Activated T-cell treated with anti-CD3 and anti-CD28 coated beads, Interleukin-2, amount 50 U/mL, for 72 hours (primary cell): ENCODE measurements at places on chromosomes 2 and 18. TPM values are rescaled to one million over a fixed set of nuclear protein-coding genes. Genes with fewer than 3 reads are reported as not detected.

DNA sequence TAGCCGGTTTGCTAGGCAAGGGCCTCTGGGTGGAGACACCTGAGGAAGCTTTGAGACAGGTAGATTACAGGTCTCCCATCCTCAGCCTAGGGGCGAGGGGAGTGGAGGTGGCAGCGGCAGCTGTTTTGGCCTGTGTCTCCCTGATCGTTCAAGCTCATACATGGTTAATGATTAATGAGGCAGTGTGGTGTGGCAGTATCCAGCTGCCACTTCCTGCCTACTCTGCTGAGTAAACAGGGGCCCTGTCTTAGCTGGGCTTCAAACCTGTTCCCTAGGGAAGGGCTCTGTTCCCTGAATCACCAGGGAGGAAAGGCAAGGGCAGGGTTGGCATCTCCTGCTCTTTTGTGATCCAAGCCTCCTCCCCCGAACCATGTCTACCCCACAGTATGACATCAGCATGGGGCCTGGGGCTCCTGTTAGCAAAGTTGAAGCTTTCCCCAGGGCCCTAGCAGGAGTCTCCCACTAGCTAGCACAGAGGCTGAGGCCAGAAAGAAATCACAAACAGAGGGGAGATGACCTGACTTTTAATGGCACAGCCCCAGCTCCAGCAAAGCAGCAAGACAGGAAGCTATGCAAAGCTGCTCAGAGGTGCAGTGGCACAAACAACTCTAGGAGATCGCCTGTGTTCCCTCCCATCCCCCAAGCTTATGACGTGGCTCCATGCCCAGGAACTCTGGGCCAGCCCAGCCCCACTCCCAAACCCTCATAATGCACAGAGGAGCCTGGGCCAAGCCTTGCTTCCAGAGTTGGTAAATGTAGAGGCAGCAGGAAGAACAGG lies 3.7 kb upstream of the TUBA4B start:
- peak overlapping the region; percentile 53 for H3K27ac ChIP-seq
- H3K4me1 ChIP-seq = peaks cover 76% of the 10 kb centered on the region
- H3K27me3 ChIP-seq = no peaks in the 10 kb centered on the region
- DNase-seq = no peak
- peak overlapping the region; percentile 75 for H3K4me3 ChIP-seq

DNA sequence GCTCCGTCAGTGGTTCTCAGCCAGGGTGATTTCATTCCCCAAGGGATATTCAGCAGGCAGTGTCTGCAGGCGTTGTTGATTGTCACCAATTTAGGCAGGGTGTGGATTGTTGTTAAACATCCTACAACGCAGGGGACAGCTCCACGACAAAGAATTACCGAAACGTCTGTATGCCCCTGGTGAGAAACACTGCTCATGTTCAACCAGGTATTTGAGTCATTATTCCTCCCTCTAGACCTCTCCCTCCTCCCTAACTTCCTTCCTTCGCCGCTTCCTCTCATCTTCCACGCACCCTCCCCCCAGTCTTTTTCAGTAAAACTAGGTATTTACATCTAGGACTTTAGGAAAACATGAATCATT lies 50.8 kb downstream of the NCK2 start:
- no peak for DNase-seq
- peaks cover 14% of the 10 kb centered on the region for H3K36me3 ChIP-seq
- peak overlapping the region; percentile 99 for H3K27ac ChIP-seq
- no peaks in the 10 kb centered on the region for H3K27me3 ChIP-seq

- no peaks in the 10 kb centered on the region for H3K27me3 ChIP-seq
- H3K4me1 ChIP-seq = no peaks in the 10 kb centered on the region
- no peaks in the 10 kb centered on the region for H3K36me3 ChIP-seq
- DNase-seq = no peak
- H3K4me3 ChIP-seq = no peak overlapping the region
These were observed 336.3 kb downstream of the DYSF start for GRCh38 chr2:71789556-71790204.

DNA sequence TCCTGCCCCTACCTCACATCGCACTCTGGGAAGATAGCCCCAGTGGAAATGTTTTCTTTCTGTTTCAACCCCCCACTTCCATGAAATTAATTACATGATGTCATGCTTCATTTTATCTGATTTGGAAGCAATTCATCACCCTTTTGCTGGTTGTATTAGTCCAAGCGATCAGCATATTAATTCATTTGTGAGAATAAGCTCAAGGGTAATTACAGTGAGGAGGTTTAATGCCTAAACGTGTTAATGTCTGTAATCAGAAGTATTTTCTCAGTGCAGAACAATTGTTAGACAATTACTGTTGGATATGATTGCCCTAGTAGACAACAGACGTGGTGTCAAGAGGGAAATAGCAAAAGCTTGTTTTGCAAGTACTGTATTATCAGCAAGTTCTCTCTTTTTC lies 746.3 kb downstream of the CPS1 start:
- H3K27ac ChIP-seq = no peak overlapping the region
- no peaks in the 10 kb centered on the region for H3K4me1 ChIP-seq

DNA sequence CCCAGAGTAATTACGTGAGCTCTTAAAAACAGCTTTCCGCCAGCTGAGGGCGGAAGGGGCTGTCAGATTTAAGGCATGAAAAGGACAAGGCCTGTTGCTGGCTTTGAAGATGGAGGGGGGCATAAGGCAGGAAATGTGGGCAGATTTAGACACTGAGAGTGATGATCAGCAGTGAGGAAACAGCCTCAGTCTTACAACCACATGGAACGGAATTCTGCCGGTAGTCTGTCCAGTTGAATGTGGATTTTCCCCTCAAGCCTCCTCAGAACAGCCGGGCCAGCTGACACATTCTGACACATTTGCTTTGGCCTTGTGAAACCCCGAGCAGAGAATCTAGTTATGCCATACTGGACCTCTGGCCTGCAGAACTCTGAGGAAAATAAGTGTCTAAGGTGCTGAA lies 16.6 kb downstream of the POLE4 start:
- peaks cover 5% of the 10 kb centered on the region for H3K36me3 ChIP-seq
- no peak overlapping the region for H3K4me3 ChIP-seq
- no peaks in the 10 kb centered on the region for H3K4me1 ChIP-seq
- no peak overlapping the region for H3K27ac ChIP-seq

DNA sequence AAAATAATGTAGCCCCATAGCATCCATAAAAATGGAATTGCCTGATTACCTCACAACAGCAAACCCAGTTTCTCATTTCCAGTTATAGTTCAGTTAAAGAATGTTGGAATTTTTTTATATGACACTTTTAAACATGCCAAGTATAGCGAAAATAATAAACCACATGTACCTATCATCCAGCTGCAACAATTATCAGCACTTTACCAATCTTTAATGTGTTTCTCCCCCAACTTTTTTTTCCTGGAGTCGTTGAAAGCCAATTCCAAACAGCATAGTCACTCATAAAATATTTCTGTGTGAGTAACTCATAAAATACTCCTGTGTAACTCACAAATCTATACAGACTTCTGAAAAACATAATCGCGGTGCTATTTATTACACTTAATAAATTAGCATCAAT lies 38.1 kb downstream of the SMAD4 start:
- H3K27ac ChIP-seq = peak overlapping the region; percentile 24
- peaks cover 5% of the 10 kb centered on the region for H3K36me3 ChIP-seq
- no peak overlapping the region for H3K4me3 ChIP-seq

The PPP1R7 gene
- 89.1 TPM for total RNA-seq

The CYTIP gene
- 460 TPM for total RNA-seq

The FN1 gene
- total RNA-seq = 1.2 TPM

The GAREM1 gene
- 0.39 TPM for total RNA-seq

The TEX44 gene
- total RNA-seq = not detected
